Effector memory CD8-positive, alpha-beta T cell (primary cell): ENCODE measurements at places on chromosomes 13 and 19.

GRCh38 chr19:55646889-55647731, 902 bp upstream of the CCDC106 start:
- H3K4me1 ChIP-seq = peaks cover 25% of the 10 kb centered on the region
- H3K36me3 ChIP-seq = peaks cover 30% of the 10 kb centered on the region
- peaks cover 15% of the 10 kb centered on the region for H3K27me3 ChIP-seq
- no peak overlapping the region for H3K27ac ChIP-seq
- peak overlapping the region; percentile 61 for H3K4me3 ChIP-seq

DNA sequence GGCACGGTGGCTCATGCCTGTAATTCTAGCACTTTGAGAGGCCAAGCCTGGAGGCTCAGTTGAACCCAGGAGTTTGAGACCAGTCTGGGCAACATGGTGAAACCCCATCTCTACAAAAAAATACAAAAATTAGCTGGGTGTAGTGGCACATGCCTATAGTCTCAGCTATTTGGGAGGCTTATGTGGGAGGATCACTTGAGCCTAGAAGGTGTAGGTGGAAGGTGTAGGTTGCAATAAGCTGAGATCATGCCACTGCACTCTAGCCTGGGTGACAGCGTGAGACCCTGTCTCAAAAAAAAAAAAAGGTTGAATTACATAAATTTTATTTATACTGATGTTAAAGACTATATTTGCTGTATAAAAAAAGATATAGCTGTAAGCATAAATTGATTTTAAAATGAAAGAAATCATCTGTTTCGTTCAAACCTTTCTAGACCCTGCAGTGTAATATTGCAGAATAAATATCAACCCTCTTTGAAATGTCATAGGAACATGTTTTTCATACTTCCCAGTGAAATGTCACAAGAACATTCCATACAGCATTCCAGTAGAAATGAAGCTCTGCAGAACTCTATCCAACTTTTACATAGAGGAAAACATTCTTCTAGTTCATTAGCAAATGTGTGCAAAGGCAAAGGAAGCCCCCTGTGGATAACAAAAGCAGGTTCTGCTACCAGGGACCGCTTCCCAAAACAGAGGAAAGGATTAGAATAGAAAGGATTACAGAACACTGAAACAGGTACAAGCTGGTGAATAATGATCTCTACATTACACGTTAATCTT, 76.0 kb downstream of the CAB39L start:
- no peaks in the 10 kb centered on the region for H3K4me1 ChIP-seq
- H3K36me3 ChIP-seq = no peaks in the 10 kb centered on the region
- H3K4me3 ChIP-seq = no peak overlapping the region
- no peak overlapping the region for H3K27ac ChIP-seq

DNA sequence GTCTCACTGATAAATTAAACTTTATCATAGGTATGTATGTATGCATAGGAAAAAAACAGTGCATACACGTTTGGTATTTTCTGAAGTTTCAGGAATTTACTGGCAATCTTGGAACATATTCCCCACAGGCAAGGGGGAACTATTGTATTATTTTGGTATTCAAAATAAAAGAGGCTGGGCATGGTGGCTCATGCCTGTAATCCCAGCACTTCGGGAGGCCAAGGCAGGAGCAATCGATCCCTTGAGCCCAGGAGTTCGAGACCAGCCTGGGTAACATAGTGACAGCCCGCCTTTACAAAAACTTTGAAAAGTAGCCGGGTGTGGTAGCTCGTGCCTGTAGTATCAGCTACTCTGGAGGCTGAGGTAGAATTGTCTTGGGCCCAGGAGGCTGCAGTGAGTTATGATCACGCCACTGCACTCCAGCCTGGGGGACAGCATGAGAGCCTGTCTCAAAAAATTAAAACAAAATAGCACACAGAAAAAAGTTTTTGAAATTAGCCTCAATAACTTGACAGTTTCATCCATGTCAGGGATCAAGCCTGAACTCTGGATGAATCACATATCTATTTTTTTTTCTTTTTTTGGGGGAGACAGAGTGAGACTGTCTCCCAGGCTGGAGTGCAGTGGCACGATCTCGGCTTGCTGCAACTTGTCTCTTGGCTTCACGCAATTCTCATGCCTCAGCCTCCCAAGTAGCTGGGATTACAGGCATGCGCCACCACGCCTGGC, 29.1 kb upstream of the HOMER3 start:
- no peak for DNase-seq
- H3K27ac ChIP-seq = no peak overlapping the region
- H3K4me3 ChIP-seq = no peak overlapping the region
- peaks cover 4% of the 10 kb centered on the region for H3K4me1 ChIP-seq
- H3K36me3 ChIP-seq = peaks cover 4% of the 10 kb centered on the region

- H3K4me3 ChIP-seq = no peak overlapping the region
- H3K27me3 ChIP-seq = peaks cover 8% of the 10 kb centered on the region
- no peak overlapping the region for H3K27ac ChIP-seq
- H3K4me1 ChIP-seq = peaks cover 15% of the 10 kb centered on the region
- H3K36me3 ChIP-seq = no peaks in the 10 kb centered on the region
Observed at GRCh38 chr13:77351315-77351714, 24.4 kb upstream of the MYCBP2 start.

GRCh38 chr19:2616741-2617392, 85.6 kb downstream of the GNG7 start:
- peak overlapping the region; percentile 87 for H3K27ac ChIP-seq
- DNase-seq = no peak
- no peaks in the 10 kb centered on the region for H3K27me3 ChIP-seq
- H3K4me1 ChIP-seq = peaks cover 53% of the 10 kb centered on the region

GRCh38 chr19:3986260-3987041, 1.2 kb upstream of the EEF2 start:
- H3K36me3 ChIP-seq = peaks cover 71% of the 10 kb centered on the region
- H3K4me1 ChIP-seq = peaks cover 37% of the 10 kb centered on the region
- H3K27ac ChIP-seq = peak overlapping the region; percentile 96
- H3K27me3 ChIP-seq = no peaks in the 10 kb centered on the region
- peak overlapping the region; percentile 94 for H3K4me3 ChIP-seq
- peak; percentile 61 for DNase-seq

DNA sequence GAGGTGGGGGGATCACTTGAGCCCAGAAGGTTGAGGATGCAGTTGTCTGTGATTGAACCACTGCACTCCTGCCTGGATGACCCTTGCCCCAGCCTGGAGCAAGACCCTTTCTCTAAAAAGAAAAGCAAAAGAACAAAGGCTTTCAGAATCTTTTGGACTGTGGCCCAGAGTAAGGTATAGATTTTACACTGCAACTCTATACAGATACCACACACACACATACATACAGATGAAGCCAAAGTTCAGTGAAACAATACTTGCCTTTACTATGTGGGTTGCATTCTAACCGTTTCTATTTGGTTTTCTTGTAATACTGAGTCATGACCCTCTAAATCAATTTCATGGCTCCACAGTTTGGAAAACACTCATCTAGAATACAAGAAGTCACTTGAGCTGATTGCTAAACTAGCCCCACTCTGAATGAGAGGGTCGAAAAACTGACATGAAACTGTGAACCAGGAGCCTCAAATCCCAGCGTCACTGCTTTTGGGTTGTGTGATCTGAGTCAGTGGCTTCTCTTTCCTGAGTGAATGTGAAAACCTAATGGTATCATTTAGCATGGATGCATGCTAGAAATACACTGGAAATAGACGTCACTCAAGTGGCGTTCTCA, 756.1 kb downstream of the UQCRFS1 start:
- no peak overlapping the region for H3K27ac ChIP-seq
- H3K36me3 ChIP-seq = no peaks in the 10 kb centered on the region
- no peak overlapping the region for H3K4me3 ChIP-seq
- DNase-seq = no peak
- peaks cover 9% of the 10 kb centered on the region for H3K27me3 ChIP-seq
- H3K4me1 ChIP-seq = no peaks in the 10 kb centered on the region
